ENCODE measurements at places on chromosomes 2 and 18.

DNA sequence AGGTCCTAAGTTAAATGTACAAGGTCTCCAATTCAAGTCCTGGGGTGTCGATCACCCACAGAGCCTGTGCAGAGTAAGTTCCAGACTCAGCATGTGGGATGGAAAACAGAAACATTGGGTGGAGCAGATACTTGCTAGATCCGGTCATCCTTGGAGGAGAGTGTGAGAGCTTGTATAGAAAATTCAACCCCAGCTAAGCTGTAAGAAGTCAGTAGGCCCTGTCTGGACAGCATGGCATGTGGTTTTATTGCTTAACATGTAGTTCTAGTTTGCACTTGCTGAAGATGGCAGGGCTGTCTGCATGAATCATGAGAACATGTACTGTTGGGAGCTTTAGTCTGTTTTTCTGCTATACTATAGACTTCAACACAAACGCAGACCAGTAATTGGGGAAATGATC is 189.6 kb upstream of the RMP24 start:
- DNase-seq: no peak

- no peak for DNase-seq
These were observed 40.6 kb upstream of the HDAC4 start for GRCh38 chr2:239441261-239442078.

DNA sequence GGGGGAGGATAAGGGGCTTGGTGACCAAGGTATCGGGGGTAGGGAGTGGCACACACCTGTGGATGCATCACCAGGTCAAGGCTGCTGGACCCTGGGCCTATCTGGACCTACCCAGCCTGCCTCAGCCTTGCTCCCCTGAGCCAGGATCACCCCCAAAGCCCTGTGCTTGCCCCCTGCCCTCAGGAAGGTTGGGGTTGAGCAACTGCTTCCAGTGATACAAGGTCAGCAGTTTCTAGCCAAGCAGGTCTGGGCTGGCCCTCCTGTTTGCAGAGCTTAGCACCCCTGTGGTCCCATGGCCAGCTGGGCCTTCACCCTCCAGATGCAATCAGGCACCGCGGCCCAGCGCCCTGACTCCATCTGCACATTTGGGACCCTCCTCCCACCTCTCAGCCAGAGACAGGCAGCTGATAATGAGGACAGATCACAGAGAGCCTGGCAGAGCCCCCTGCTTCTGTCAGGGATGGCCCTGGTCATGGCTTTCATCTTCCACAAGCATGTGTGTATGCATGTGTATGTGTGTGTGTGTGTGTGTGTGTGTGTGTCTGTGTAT is 154.6 kb downstream of the TFCP2L1 start:
- no peak for DNase-seq

DNA sequence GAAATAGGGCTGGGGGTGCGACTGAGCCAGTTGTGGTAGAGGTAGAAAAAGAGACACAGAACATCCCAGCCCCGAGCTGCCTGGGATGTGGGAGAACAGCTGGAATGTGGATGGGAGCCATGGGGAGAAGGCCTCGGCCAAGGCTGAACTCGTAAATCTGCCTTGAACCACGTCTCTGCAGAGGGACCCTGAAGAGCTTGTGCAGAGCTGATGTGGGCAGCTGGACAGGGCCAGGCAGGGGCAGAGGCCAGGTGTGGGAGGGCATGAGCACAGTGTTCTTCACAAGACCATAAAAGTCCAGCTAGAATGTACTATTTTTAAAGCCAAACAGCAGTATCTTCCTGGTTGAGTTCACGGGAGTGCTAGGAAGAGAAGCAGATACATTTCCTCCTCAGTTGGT is 5.7 kb downstream of the TCF23 start:
- no peak for DNase-seq

DNA sequence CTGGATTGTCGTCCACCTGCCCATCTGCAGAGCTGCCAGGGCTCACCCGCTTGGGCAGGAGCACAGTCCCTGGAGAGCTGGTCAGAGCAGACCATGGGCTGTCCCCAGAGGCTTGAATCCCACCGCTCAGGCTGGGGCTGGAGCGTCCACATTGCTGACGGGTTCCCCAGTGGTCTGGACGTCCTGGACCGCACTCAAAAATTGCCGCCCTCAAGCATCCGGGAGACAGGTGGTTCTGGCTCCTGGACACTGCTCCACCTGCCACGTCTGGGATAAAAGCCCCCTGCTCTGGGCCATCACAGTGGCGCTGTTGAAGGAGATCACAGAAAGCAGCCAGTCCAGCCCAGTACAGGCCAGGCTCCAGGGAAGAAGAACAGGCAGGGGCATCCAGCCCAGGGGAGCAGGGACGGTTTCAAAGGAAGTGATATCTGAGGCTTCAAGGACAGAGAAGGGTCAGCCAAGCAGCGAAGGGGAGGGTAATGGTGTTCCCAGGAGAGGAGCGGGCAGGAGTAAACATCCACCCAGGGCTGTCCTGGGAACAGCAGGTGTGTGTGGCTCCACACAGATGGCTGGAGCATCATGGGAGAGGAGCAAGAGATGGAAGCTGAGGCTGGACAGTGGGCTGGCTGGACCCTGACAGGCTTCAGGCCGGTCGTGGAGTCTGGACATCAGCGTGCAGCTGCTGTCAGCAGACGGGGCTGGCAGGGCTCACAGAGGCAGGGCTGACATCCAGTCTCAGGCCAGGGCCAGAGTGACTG is 21.9 kb upstream of the ID2 start:
- no peak for DNase-seq

DNA sequence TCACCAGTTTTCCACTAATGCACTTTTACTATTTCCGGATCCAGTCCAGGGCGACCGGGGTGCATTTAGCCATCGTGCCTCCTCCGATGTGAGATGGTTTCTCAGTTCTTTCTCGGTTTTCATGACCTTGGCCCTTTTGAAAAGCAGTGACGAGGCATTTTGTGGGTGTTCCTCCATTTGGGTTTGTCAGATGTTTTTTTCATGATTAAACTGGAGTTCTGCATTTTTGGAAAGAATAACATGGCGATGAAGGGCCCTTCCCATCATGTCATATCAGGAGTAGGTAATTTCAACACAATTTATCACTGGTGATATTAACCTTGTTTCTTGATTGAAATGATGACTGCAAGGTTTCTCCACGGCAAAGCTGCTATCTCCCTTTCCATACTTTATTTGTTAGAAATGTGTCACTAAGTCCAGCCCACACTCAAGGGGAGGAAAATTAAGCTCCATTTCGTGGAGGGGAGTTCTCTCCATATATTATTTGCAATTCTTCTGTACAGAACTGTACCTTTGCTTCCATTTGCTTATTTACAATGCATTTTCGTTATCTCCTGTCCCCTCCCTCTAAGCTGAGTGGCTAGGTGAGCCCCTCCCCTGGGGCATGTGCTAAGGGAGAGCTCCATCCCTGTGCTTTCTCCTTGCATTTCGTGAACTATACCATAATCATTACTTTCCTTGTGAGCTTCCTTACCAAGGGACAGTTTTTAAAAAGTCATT is 8.9 kb upstream of the KLF11 start:
- no peak for DNase-seq

DNA sequence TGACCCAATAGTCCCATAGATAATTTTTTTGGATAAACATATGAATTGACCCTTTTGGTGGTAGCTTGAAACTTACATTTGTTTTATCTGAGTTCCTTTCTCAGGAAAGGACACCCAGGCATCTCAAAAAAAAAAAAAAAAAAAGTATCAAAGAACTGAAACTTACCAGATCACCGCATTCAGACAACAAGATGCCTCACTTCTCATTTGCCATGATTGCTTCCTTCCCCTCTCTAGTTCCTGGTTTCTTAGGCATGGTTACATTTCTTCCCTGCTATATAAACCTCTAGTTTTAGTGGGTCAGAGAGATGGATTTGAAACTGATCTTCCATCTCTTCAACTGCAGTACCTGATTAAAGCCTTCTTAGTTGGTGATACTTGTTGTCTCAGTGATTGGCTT is 240.1 kb downstream of the ACKR3 start:
- DNase-seq: no peak

Data from NCI-H1436 treated with DMSO at 0.1 percent for 48 hours (cell line).